ENCODE measurements at places on chromosomes 5 and 9.
A peak's percentile ranks its signal among the peaks of the same experiment; 100 is the strongest.

DNA sequence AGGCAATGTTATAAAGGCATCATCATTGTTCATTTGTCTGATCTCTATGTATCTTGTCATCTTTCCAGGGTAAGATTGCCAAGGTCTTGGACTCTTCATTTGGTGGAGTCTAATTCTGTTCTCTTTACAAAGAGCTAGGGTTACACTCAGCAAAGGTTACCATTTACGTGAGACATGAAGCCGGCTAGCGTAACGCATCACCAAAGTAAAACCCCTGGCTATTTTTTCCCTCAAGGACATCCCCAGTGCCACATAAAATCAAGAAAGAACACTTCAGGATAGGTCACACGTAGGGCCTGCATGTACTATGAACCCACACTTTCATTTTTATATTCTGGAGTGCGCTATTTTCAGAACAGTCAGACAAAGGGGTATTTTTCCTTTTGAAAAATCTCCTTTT lies 20.0 kb upstream of the MYOT start:
- no peak for DNase-seq

- peak; percentile 61 for DNase-seq
Measured at GRCh38 chr5:87121304-87122150, 146.2 kb upstream of the RASA1 start.

- DNase-seq: no peak
Measured at GRCh38 chr5:165258197-165258771, 1752.9 kb downstream of the MAT2B start.

DNA sequence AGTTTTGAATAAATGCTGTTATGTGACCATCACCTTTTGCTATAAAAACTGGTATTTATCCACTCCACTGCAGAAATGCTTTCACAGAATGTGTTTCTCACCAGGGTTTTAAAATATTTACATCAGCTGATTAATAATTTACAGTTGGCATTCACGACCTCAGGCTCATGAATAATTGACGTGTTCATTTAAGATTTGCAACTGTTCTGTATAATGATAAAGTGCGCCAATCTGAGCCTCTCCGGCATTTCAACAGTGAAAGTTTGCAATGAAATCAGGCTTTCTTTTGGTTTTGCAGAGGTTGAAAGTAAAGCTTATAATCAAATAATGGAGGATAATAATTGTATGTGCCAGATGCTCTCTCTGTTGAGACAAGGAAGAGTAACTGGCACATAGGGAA lies 434.9 kb downstream of the ICE1 start:
- DNase-seq: no peak

- no peak for DNase-seq
Measured at GRCh38 chr9:132090771-132091170, 11.1 kb upstream of the MED27 start.

DNA sequence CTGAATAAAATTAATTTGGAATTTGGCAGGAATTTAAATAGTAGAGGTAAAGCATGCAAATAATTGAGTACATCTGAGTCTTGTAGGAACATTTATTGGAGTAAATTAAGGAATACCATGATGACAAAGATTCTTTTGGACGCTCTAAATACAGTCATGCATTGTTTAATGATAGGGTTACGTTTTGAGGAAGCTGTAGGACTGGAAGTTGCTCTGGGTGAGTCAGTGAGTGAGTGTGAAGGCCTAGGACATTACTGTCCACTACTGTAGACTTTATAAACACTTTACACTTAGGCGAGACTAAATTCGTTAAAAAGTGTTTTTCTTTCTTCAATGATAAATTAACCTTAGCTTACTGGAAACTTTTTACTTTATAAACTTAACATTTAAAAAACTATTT lies 113.0 kb downstream of the FAM170A start:
- no peak for DNase-seq

DNA sequence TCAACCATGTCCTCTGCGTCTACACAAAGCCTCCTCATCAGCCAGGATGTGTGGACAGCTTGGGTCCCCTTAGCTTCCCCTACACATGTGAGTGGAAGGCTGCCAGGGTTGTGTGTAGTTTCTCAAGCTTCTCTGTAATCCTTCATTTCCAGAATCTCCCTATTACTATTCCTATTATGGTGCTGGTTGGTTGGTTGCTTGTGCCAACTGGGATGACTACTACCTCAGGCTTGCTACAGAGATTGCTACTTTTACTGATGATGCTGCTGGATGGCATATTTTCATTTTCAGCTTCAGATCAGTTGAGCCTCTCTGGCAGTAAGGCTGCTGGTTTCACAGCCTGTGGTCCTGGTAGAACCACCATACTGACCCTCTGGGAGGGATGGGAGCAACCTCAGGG lies 39.9 kb downstream of the ATG10 start:
- no peak for DNase-seq

DNA sequence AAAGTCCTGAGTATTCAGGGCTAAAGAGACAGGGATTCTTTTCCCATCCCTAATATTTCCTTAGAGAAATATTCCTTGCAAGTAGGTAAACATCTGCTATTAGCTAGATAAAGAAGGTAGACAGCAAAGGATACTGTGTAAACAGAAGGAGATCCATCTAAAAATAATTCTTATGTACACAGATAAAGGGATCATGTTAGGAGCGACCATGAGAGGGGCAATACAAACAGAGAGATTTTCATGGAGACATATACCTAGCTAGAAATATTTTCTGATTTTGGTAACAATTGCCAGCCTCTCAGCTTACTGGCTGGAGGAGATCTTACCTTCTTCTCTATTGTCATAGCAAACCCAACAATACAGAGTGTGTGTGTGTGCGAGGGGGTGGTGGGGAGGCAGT lies 184.6 kb upstream of the DMAC1 start:
- DNase-seq: no peak

DNA sequence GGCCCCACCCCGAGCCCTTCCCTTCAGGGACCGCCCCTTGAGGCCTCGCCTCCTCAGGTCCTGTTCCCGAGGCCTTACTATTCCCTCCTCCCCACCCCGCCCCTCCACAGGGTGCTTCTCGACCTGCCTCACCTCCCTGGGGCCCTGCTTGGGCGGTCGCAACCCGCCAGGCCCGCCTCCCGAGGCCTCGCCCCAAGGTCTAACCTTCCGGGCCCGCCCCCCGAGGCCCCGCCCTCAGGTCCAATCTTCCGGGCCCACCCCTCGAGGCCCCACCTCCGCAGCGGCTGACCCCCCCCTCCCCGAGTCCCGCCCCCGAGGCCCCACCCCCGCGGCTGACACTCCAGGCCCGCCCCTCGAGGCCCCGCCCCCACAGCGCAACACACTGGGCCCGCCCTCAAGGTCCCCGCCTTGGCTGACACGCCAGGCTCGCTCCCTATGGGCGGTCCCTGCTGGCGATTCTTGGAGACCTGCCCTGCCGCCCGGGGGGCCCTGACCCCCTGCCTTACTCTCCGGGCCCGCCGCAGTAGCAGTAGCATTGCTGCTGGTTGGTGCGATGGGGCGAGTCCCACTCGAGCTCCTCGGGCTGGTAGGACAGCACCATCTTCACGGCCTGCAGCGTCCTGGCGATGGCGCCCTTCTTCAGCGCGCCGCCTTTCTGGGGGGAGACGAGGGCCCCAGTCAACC lies 8.2 kb downstream of the PHF19 start:
- DNase-seq: peak; percentile 94

DNA sequence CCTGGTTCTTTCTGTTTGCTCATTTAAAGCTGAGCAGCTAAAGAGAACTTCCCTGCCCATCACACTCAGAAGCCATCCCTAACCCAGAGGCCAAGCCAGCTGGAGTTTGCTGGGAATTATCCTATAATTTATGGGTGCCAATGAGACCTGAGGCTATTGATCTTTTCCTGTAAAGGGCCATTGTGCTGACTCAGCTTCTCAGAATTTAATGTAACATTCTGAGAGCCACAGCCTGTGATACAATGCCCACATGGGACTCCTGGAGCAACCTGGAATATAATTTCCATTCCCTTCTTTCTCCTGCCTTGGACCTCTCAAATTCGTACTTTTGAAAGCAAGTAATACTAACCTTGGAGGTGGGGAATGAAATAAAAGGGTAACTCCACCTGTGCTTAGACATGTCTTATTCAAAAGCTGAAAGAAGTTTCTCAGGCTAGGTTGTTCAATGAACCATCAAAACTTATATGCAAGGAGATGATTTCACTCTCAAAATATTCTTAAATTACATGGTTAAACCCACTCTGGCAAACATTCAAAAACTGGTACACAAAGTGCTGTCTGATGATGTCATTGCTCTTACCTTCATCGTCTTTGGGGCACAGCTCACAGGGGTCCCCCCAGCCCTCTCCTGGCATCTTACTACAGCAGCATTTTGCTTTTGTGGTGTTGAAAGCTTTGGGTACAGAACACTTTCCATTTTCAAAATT lies 206.7 kb downstream of the SLC12A2 start:
- no peak for DNase-seq

DNA sequence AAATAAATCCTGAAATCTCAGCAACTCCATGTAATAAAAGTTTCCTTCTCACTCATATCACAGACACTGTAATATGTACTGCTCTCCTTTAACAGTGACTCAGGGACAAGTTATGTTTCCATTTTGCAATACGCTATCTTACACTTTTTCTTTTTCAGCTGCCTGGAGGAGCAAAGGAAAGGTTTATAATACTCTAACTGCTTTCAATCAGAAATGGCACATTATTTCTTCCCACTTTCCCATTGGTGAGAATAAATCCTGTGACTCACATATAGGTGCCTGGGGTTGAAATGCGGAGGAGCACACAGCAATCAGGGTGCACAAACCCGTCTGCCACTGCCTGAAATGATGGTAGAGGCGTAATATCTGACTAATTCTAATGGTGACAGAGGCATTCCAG lies 186.6 kb downstream of the HINT1 start:
- no peak for DNase-seq

GRCh38 chr5:109567374-109568044 lies 122.2 kb upstream of the MAN2A1 start:
- DNase-seq: no peak

- no peak for DNase-seq
Measured at GRCh38 chr5:66909364-66909763, 287.2 kb downstream of the CD180 start.

GRCh38 chr9:124450241-124450924 lies at the start of gene ADGRD2:
ADGRD2 (plus strand) TSS chr9:124450451; CDS start chr9:124451667, 1,216 bp downstream.
- no peak for DNase-seq

DNA sequence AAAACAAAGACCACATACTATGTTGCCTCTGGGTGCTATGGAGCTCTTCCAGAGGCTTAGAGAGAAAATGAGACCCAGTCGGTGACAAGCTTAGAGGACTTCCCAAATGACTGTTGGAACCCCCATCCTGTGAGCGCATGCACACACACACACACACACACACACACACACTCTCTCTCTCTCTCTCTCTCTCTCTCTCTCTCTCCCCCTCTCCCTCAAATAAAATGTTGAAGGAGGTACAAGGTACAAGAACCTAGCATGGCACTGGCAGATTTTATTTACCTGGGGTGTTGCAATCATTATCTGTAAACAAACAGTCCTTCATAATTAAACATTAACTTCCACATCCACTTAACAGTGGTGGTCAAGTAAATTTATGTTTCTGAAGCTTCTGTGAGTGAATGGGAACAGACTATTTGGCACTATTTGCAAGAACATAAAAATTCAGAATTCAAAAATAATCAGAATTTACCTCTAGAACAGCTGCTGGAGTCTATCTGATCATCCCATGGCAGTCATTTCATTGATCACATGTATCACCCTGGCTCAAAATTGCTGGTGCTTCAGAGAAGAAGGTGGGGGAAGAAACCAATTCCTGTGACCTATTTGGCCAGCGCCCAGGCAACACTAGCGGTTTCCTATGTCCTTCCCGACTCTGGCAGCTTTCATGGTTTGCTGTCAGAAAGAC lies 24.9 kb downstream of the TRPM3 start:
- no peak for DNase-seq

Measured in activated T-cell treated with anti-CD3 and anti-CD28 coated beads, Interleukin-2, amount 50 U/mL, for 72 hours (primary cell).